ENCODE measurements at places on chromosomes 11 and 22. TPM values are rescaled to one million over a fixed set of nuclear protein-coding genes. Genes with fewer than 3 reads are reported as not detected.

GRCh38 chr11:45061641-45062040 lies 84.8 kb upstream of the PRDM11 start:
- no peak for DNase-seq
- H3K27ac ChIP-seq: no peak overlapping the region
- peaks cover 5% of the 10 kb centered on the region for H3K27me3 ChIP-seq
- H3K36me3 ChIP-seq: peaks cover 5% of the 10 kb centered on the region
- H3K4me3 ChIP-seq: no peak overlapping the region
- peaks cover 14% of the 10 kb centered on the region for H3K4me1 ChIP-seq

DNA sequence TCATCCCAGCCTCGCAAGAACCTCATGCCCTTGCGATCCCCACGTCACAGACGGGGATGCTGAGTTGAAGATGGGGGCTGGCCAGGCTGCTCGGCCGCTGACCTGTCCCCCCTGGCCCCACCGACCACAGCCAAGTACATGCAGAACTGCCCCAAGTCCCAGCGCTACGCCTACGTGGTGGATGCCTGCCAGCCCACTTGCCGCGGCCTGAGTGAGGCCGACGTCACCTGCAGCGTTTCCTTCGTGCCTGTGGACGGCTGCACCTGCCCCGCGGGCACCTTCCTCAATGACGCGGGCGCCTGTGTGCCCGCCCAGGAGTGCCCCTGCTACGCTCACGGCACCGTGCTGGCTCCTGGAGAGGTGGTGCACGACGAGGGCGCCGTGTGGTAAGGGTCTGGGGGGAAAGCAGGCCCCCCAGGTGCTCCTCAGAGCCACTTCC lies 10.0 kb downstream of the MUC5B start:
- H3K27me3 ChIP-seq: peaks cover 2% of the 10 kb centered on the region
- no peak overlapping the region for H3K4me3 ChIP-seq
- no peaks in the 10 kb centered on the region for H3K36me3 ChIP-seq

DNA sequence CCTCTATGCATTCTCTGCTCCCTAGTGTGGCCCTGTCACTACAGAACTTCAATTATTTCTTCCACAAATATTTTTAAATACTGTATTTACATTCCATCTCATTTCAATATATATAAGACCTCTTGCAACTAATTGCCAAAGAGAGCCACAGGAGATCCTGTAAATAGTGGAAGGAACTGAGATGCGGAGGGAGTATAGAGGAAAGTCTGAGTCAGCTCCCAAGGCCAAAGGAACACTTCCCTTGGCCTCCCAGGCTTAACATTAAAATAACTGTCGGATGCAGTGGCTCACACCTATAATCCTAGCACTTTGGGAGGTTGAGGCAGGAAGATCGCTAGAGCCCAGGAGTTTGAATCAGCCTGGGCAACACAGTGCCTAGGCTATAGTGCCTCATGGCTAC lies 31.2 kb downstream of the RBFOX2 start:
- H3K36me3 ChIP-seq: no peaks in the 10 kb centered on the region
- no peak overlapping the region for H3K27ac ChIP-seq
- peaks cover 24% of the 10 kb centered on the region for H3K4me1 ChIP-seq
- H3K4me3 ChIP-seq: no peak overlapping the region
- H3K27me3 ChIP-seq: peaks cover 1% of the 10 kb centered on the region

GRCh38 chr11:101441747-101442146 lies 142.1 kb downstream of the TRPC6 start:
- no peak overlapping the region for H3K27ac ChIP-seq
- no peaks in the 10 kb centered on the region for H3K36me3 ChIP-seq
- H3K4me3 ChIP-seq: no peak overlapping the region
- no peaks in the 10 kb centered on the region for H3K4me1 ChIP-seq

DNA sequence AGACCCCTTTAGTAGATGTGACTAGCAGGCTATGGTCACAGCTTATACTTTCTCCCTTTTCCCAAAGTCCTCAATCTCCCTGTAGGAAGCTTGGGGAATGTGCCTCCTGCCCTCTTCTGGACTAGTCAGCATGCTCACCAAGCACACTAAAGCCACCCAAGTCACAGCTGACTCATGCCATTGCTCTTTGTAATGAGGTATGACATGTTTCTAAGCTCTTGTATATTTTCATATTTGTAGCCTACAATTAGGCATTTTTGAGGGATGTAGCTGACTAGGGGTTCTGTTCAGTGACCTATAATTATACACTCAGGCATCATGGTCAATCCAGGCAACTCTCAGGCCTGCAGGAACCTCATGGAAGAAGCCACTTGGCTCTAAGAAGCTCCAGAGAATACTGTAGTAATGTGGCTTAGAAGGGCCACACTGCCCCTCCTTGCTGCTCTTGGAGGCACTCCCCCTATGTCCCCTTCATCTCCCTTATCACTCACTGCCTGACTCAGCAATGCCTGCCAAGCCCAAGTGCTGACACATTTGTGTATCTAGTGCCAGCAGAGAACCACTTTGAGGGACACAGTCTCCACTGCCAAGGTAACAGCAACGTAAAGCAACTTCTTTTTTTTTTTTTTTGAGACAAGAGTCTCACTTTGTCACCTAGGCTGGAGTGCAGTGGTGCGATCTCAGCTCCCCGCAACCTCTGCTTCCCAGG lies 86.2 kb downstream of the RPL27A start:
- no peaks in the 10 kb centered on the region for H3K4me1 ChIP-seq
- H3K27me3 ChIP-seq: peaks cover 4% of the 10 kb centered on the region
- H3K27ac ChIP-seq: no peak overlapping the region
- no peak for DNase-seq

DNA sequence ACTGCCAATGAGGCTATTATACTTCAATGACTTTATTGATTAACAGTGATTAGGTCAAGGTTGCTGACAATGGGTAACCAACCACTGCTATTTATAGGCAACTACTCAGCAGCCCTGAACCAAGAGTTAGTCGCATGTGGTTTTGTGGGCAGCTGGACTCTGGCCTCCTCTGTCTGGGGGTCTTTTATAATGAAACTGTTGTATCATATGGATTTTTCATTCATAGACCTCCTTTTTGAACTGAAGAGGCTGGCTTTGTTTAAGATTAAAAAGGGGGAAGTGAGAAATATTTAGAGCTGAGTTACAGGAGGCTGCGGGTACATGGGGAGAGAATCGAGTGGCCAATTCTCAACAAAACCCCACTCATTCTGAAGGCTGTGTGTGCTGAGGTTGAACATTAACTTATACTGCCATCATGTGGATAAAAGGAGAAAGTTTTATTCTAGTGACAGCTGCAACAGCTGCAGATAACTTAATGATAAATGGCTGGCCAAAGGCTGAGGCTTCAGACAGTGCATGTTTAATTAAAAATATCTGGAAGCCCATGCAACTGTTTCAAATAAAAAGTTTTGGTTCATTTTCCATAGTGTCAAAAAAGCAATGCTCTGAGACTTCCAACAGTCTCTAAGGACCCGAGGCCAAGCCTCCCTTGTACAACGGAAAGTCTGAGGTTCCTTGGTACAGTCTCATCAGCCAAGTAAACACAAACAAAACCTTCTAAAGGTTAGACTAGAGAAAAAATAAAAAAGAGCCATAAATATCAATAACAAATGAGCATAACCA lies 682.6 kb downstream of the KCNA4 start:
- no peak overlapping the region for H3K27ac ChIP-seq
- H3K36me3 ChIP-seq: no peaks in the 10 kb centered on the region
- DNase-seq: no peak
- no peaks in the 10 kb centered on the region for H3K4me1 ChIP-seq
- H3K4me3 ChIP-seq: no peak overlapping the region

DNA sequence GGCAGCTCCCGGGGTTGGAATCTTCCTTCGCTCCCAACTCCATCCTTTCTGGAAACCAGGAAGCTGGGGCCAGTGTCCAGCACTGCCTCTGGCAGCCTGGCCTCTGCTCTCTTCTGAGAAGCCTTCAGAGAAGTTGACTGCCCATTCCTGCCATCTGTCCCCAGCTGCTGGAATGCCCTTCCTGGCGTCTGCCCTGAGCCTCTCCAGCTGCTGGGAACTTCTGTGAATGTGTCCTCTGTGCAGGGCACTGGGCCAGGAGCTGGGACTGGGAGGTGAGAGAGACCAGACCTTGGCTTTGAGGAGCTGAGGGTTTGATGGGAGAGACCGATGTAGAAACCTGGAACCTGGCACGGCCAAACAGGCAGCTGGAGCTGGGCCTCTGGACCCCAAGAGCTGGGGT lies 5.9 kb upstream of the SOX10 start:
- DNase-seq: no peak
- peaks cover 9% of the 10 kb centered on the region for H3K27me3 ChIP-seq
- no peaks in the 10 kb centered on the region for H3K36me3 ChIP-seq
- H3K4me1 ChIP-seq: no peaks in the 10 kb centered on the region
- H3K27ac ChIP-seq: no peak overlapping the region

GRCh38 chr11:81570669-81571068 lies 1163.0 kb downstream of the FAM181B start:
- H3K4me3 ChIP-seq: no peak overlapping the region
- no peaks in the 10 kb centered on the region for H3K36me3 ChIP-seq
- DNase-seq: no peak
- no peak overlapping the region for H3K27ac ChIP-seq
- peaks cover 18% of the 10 kb centered on the region for H3K4me1 ChIP-seq

- H3K27me3 ChIP-seq: peaks cover 3% of the 10 kb centered on the region
- peaks cover 2% of the 10 kb centered on the region for H3K4me1 ChIP-seq
- H3K4me3 ChIP-seq: no peak overlapping the region
- no peak for DNase-seq
- H3K36me3 ChIP-seq: no peaks in the 10 kb centered on the region
- H3K27ac ChIP-seq: no peak overlapping the region
Measured at GRCh38 chr22:38925571-38926041, 31.8 kb upstream of the APOBEC3A start.

- no peaks in the 10 kb centered on the region for H3K4me1 ChIP-seq
- peaks cover 5% of the 10 kb centered on the region for H3K36me3 ChIP-seq
- peaks cover 2% of the 10 kb centered on the region for H3K27me3 ChIP-seq
- no peak overlapping the region for H3K4me3 ChIP-seq
- DNase-seq: no peak
Measured at GRCh38 chr11:129427816-129428406, 52.3 kb downstream of the BARX2 start.

- peaks cover 2% of the 10 kb centered on the region for H3K4me1 ChIP-seq
- H3K36me3 ChIP-seq: no peaks in the 10 kb centered on the region
- H3K27me3 ChIP-seq: no peaks in the 10 kb centered on the region
- no peak overlapping the region for H3K27ac ChIP-seq
- DNase-seq: no peak
Measured at GRCh38 chr11:35491231-35491871, 34.1 kb downstream of the PAMR1 start.

DNA sequence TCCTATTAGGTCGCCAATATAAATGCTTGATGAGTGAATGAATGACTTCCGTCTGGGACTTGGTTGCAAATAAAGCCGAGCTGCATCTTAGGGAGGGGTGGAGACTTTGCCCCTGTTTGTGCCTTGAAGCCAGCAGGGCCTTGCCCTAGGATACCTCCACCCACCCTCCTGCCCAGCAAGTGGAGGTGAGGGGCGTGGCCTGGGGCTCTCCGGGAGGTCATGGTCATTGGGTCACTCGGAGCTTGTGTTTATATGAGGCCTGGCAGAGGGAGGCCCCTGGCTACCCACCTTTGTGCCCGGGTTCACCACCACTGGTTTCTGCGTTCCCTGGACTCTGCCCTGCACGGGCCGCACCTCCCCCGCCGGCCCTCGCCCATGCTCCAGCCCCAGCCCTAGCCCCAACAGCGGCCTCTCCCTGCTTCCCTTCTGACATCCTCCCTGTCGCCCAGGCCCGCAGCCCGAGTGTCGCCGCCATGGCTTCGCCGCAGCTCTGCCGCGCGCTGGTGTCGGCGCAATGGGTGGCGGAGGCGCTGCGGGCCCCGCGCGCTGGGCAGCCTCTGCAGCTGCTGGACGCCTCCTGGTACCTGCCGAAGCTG lies 4.3 kb downstream of the MPST start:
- H3K36me3 ChIP-seq: no peaks in the 10 kb centered on the region
- H3K4me3 ChIP-seq: no peak overlapping the region
- no peak for DNase-seq
- no peaks in the 10 kb centered on the region for H3K27me3 ChIP-seq

- DNase-seq: no peak
- peaks cover 8% of the 10 kb centered on the region for H3K27me3 ChIP-seq
- H3K4me1 ChIP-seq: peaks cover 3% of the 10 kb centered on the region
- H3K36me3 ChIP-seq: no peaks in the 10 kb centered on the region
Measured at GRCh38 chr11:67648140-67648795, 2.3 kb downstream of the ACY3 start.

DNA sequence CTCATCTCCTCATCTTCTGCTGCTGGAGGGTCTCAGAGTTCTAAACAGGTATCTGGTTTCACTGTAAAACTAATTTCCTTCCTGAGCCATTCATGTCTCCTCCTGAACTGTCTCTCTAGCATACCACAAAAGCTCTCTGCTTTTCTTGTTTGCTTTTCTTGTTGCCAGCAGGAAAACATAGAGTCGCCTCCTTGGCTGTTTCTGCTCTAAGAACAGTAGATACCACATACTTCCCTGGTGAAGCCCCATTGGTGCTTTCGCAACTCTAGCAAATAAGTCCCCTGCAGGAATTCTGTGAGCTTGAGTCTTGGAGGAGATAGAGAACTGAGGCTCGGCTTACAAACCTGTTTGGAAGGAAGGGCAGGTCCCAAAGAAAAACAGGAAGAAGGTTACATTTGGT lies 7.0 kb downstream of the DIXDC1 start:
- DNase-seq: no peak
- H3K27me3 ChIP-seq: peaks cover 5% of the 10 kb centered on the region
- no peak overlapping the region for H3K27ac ChIP-seq
- H3K4me3 ChIP-seq: no peak overlapping the region
- peaks cover 2% of the 10 kb centered on the region for H3K4me1 ChIP-seq

DNA sequence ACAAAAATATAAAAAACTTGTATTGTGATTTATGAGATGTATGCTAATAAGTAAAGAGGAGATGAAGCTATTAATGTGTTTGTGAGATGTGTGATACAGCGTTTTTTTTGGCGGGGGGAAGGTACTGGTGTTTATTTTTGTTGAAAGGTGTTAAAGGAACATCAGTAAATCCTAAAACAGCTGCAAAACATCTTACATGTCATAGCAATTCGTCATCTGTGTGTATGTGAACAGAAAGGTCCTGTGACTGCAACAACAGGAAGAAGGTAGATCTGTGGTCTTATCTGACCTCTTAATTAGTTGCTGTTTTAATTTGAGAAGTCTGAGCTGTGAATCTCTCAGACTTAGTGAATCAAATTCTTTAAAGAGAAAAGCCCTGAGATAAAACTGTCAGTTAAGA lies 1041.1 kb downstream of the JRKL start:
- H3K4me3 ChIP-seq: no peak overlapping the region
- no peaks in the 10 kb centered on the region for H3K27me3 ChIP-seq
- H3K36me3 ChIP-seq: no peaks in the 10 kb centered on the region
- no peak overlapping the region for H3K27ac ChIP-seq

The OR8G1 gene
- not detected for total RNA-seq

The LRRC10B gene
- total RNA-seq: 8.2 TPM

The C22orf31 gene
- total RNA-seq: not detected

The MEI1 gene
- total RNA-seq: 0.64 TPM

The OR5T2 gene
- total RNA-seq: not detected

The RFPL2 gene
- total RNA-seq: 1.4 TPM

The UBQLN3 gene
- not detected for total RNA-seq

The DENND6B gene
- 32.1 TPM for total RNA-seq

The CASTOR1 gene
- total RNA-seq: 4.5 TPM

The APOBEC3F gene
- 2.8 TPM for total RNA-seq

The PARVG gene
- not detected for total RNA-seq

The SC5D gene
- total RNA-seq: 57.7 TPM

The TRIM51 gene
- total RNA-seq: 0.37 TPM

The TTC36 gene
- total RNA-seq: 1.9 TPM

Data from glutamatergic neuron (in vitro differentiated cells).